Stimulated activated CD8-positive, alpha-beta memory T cell treated with anti-CD3 and anti-CD28 coated beads, Interleukin-7, amount 100 ng/mL, for 48 hours (primary cell): ENCODE measurements at places on chromosomes 7 and 10.

DNA sequence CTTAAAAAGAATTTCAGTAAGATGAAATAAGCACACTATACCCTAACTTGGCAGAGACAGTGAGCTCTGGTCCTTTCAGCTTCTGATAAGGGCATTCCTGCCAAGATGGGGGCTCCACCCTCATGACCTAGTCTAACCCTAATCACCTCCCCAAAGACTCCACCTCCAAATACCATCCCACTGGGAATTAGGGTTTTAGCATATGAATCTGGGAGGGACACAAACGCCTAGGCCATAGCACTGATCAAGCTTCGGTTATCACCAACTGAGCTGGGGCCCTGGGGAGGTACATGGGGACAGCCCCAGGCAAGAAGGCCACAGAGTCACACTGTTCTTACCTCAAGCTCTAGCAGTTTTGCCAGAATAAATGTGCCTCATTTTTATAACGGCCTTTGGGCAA is 31.4 kb downstream of the PALS2 start:
- no peak for DNase-seq

DNA sequence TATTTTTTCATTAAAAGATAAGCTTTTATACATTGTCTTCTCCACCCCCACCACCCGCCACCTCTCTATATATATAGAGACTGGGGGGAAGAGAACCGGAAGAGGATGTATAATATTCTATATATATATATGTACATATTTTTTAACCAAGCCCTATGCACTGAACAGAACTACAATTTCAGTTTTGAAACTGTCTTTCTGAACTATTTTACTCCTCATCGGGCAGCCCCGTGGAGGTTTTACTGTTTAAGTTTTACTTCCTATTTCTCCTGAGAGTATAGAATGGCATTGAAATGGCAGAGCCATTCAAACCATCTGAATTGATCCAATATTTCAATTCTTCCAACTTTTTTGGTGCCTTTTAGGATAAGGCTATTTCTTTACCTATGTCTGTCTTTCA is 1047.1 kb downstream of the NRG3 start:
- DNase-seq = no peak

DNA sequence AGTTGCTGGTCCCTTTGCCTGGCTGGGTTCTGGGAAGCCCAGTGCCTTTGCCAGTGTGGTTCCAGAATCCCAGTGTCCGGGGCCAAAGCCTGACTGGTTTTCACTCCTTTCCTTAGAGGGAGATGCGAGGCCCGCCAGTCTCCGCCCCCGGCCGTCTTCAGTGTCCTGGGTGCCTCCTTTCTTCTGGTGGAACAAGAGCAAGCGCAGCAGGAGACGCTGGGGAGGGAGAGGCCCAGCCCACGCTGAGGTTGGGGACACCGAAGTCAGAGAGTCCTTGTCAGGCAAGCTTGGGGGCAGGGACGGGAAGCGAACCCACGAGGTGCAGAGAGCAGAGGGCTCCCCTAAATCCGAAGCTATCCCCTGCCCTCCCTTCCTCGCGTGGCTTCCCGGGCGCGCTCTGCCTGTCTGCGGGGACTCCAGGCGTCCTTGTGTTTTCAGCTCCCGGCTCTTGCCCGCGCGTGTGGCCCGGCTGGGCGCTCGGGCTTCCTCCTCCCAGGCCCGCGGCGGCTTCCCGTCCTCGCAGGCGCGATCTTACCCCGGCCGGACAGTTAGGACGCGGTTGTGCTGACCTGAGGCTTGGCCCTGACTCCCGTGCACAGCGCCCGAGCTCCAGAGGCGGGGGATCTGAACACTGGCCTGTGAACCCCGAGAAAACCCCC is 60.6 kb upstream of the UBE3C start:
- no peak for DNase-seq

DNA sequence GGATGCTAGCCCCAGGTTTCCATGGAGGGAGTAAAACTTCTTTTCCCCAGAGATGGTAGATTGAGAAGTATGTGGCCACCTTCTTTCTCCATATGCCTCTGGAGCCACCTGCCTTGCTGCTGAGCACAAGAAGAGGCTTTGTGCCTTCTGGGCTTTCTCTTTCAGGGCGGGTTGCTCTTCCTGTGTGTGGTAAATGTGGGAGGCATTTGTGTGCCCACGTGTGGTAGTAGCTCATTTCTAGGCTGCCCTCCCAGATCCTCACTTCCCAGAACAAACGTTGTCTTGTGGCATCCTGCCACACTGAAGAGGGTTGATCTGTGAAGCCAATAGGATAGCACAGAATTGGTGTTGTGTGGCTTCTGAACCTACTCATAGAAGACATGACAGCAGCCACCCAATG is 342.0 kb upstream of the PODXL start:
- no peak for DNase-seq
